ENCODE measurements at places on chromosomes 4 and X. TPM values are rescaled to one million over a fixed set of nuclear protein-coding genes. Genes with fewer than 3 reads are reported as not detected.
A peak's percentile ranks its signal among the peaks of the same experiment; 100 is the strongest.

DNA sequence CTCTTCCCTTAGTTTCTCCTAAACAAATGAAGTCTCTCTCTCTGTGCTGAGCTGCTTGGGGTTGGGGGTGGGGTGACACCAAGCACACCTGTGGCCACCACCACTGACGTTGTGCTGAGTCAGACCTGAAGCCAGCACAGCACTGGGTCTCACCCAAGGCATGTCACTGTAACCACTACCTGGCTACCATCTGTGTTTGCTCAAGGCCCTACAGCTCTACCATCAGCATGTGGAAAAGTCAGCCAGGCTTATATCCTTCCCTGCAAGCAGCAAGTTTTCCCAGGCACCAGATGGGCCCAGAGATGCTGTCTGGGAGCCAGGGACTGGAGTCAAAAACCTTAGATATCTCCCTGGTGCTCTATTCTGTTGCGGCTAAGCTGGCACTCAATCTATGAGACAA is 6.9 kb downstream of the CXCL10 start:
- H3K27ac ChIP-seq = no peak overlapping the region
- no peak for DNase-seq
- H3K27me3 ChIP-seq = peaks cover 4% of the 10 kb centered on the region

DNA sequence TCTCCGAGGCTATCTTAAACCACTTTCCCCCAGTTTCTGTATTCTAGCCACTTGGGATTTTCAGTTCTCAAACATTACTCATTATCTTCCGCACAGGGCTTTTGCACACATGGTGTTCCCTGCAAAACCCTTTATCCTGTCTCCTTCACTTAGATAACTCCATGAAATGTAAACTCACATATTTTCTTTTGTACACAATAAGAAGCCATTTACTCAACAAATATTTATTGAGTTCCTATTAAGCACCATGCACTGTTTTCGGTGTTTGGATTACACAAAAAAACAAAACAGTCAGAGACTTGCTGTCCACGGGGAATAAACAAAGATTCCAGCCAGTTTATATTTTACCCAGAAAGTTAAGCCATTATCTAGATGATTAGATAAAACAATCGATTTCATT is 42.5 kb upstream of the UNC5C start:
- H3K4me3 ChIP-seq = no peak overlapping the region
- no peaks in the 10 kb centered on the region for H3K36me3 ChIP-seq
- H3K4me1 ChIP-seq = no peaks in the 10 kb centered on the region
- H3K27ac ChIP-seq = no peak overlapping the region

Gene NCAPG
- total RNA-seq = 92.5 TPM

- H3K36me3 ChIP-seq = no peaks in the 10 kb centered on the region
- DNase-seq = no peak
Measured at GRCh38 chrX:17520016-17520615, 145.1 kb downstream of the NHS start.

DNA sequence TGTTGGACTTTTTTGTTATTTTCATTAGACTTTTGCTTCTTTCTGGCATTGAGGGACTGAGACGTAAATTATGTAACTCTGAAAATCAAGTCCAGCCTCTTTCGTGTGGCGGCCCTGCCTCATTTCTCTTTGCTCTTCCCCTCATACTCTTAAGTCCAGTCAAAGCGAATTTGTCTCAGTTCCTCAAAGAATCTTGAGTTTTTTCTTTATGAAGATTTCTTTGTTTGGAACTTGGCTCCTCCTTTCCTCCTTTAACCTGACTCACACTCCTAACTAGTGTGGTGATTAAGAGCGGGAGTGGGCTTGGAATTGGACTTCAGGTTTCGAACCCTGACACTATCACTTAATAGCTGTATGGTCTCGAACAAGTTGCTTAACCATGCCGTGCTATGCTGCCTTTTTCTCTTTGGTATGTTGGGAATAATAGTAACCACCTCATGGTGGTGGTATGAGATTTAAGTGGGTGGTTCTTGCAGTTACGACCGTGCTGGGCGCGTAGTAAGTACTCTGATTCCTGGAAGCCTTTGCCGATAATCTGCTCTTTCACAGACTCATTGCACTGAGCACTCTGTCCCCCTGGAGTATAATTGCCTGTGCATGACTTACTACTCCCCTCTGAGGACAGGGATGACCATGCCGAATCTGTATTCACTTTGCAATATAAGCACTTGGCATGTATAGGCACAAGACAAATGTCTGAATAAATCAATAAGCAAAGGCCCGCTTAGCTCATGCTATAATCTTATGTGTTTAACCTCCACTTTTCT is 19.1 kb downstream of the FNIP2 start:
- H3K36me3 ChIP-seq = no peaks in the 10 kb centered on the region
- H3K27ac ChIP-seq = no peak overlapping the region
- no peak for DNase-seq
- H3K27me3 ChIP-seq = no peaks in the 10 kb centered on the region
- peaks cover 9% of the 10 kb centered on the region for H3K4me1 ChIP-seq

GRCh38 chrX:42948723-42949657 is 171.0 kb upstream of the PPP1R2C start:
- peaks cover 69% of the 10 kb centered on the region for H3K4me1 ChIP-seq
- no peaks in the 10 kb centered on the region for H3K27me3 ChIP-seq
- H3K4me3 ChIP-seq = peak overlapping the region; percentile 26
- DNase-seq = peak; percentile 41
- H3K36me3 ChIP-seq = peaks cover 40% of the 10 kb centered on the region
- peak overlapping the region; percentile 80 for H3K27ac ChIP-seq

Gene DGKK
- total RNA-seq = not detected

GRCh38 chr4:85861064-85861765 is 386.3 kb downstream of the ARHGAP24 start:
- H3K27me3 ChIP-seq = no peaks in the 10 kb centered on the region
- no peaks in the 10 kb centered on the region for H3K4me1 ChIP-seq
- no peaks in the 10 kb centered on the region for H3K36me3 ChIP-seq
- H3K27ac ChIP-seq = no peak overlapping the region
- no peak for DNase-seq

GRCh38 chr4:87933337-87933736 is 42.2 kb upstream of the SPP1 start:
- peaks cover 4% of the 10 kb centered on the region for H3K27me3 ChIP-seq
- no peak overlapping the region for H3K4me3 ChIP-seq
- H3K27ac ChIP-seq = no peak overlapping the region
- H3K36me3 ChIP-seq = no peaks in the 10 kb centered on the region

DNA sequence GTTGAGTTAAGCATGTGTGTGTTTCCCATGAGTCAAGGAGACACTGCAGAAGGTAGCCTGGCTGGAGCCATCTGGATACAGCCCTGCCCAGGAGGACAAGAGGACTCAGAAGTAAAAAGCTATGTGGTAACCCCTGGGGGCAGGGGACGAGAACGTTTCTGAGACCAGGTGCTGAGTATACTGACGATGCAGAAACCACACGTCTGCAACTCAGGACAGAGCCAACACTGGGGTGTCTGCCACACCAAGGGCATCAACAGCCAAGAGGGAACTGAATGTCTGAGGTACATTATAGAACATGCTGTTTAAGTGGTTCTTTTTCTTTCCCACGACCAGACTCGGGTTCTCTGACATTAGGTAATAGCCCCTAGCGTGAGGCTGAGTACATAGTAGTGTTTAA is 94.1 kb upstream of the GPR34 start:
- H3K4me3 ChIP-seq = no peak overlapping the region
- no peak overlapping the region for H3K27ac ChIP-seq
- peaks cover 9% of the 10 kb centered on the region for H3K4me1 ChIP-seq
- no peaks in the 10 kb centered on the region for H3K27me3 ChIP-seq

GRCh38 chr4:80201252-80202151 is 4.2 kb downstream of the PRDM8 start:
- peaks cover 17% of the 10 kb centered on the region for H3K36me3 ChIP-seq
- peak; percentile 54 for DNase-seq
- peaks cover 36% of the 10 kb centered on the region for H3K27me3 ChIP-seq
- peak overlapping the region; percentile 54 for H3K27ac ChIP-seq
- peak overlapping the region; percentile 71 for H3K4me3 ChIP-seq
- H3K4me1 ChIP-seq = peaks cover 32% of the 10 kb centered on the region

Gene AVPR2
- not detected for total RNA-seq

Gene SMARCA5
- total RNA-seq = 45.6 TPM

Gene CPE
- total RNA-seq = not detected

GRCh38 chr4:73257651-73258435 is 755 bp downstream of the ANKRD17 start:
- no peaks in the 10 kb centered on the region for H3K27me3 ChIP-seq
- H3K27ac ChIP-seq = peak overlapping the region; percentile 100
- peak overlapping the region; percentile 99 for H3K4me3 ChIP-seq
- peaks cover 52% of the 10 kb centered on the region for H3K4me1 ChIP-seq
- peaks cover 26% of the 10 kb centered on the region for H3K36me3 ChIP-seq

DNA sequence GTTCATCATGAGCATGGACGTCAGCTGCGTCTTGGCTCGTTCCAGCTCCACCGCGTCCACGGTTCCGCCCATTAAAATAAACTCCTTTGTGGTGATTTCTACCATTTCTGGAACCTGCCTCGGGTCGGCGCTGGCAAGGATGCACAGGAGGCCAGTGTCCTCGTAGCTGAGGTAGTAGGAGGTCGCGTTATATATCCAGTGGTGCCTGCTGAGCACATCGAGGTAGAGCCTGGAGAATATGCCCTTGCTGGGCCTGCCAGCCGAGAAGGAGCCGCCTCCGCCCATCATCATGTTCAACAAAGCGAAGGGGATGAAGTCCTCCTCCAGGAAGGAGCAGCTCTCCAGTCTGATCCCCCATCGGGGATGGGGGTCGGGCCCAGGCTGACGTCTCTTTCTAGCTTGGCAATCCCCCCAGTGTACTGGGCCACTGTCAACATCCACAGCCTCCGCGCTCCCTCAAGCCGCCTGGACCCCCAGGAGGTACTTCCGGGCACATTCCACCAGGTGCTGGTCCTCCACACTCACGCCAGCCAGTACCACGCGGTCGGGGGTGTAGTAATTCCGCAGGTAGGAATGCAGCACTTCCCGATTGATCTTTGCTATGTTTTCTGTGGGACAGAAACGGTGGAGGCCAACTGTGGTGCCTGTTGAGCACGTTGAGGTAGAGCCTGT is 120.9 kb upstream of the GRID2 start:
- H3K27ac ChIP-seq = no peak overlapping the region
- H3K27me3 ChIP-seq = no peaks in the 10 kb centered on the region
- no peaks in the 10 kb centered on the region for H3K36me3 ChIP-seq

Gene LPAR4
- not detected for total RNA-seq

Gene SRPK3
- not detected for total RNA-seq

GRCh38 chr4:73019462-73020047 is 50.0 kb downstream of the COX18 start:
- no peaks in the 10 kb centered on the region for H3K4me1 ChIP-seq
- no peak overlapping the region for H3K4me3 ChIP-seq
- no peak overlapping the region for H3K27ac ChIP-seq
- H3K36me3 ChIP-seq = no peaks in the 10 kb centered on the region

DNA sequence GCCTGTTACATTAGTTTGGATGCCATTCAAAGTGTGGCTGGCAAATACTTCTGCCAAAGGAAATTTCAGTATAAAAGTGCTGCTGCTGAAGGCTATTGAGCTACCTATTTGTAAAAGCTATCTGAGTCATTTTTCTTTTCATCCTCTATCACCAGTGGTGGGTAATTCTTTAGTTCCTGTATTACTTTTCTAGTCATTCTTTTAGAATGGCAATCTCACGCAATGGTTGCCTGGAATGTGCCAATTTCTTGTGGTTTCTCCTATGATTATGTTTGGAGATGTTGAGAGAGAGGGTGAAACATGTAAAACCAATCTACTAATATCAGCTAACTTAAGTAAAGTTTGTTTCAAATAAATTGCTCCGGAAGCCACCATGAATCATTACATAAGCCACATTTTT is 685.0 kb downstream of the RAPGEF2 start:
- no peaks in the 10 kb centered on the region for H3K36me3 ChIP-seq
- no peak overlapping the region for H3K4me3 ChIP-seq
- no peaks in the 10 kb centered on the region for H3K27me3 ChIP-seq
- H3K27ac ChIP-seq = no peak overlapping the region
- no peak for DNase-seq

DNA sequence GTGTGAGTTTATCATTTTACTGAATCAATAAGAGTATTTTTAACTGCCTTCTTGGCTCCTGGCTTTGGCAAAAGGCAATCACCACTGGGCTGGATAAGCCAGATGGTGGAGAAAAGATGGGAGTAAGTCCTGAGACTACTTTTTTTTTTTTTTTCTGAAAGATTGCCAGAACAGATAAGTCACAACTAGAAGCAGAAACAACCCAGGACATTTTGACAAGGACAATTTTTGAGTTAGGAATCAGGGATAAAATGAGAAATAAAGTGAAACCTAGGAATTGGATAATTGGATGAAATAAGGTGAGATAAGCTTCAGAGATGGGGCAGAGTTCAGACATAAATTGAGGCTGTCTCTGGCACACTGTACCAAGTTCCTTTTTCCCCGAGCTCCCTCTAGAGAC is 471.0 kb downstream of the KLHL13 start:
- H3K27me3 ChIP-seq = no peaks in the 10 kb centered on the region
- H3K4me1 ChIP-seq = no peaks in the 10 kb centered on the region
- no peak overlapping the region for H3K27ac ChIP-seq

Gene CFAP99
- total RNA-seq = not detected

Gene NUDT10
- total RNA-seq = 0.99 TPM

GRCh38 chr4:6887591-6888371 is 21.8 kb upstream of the TBC1D14 start:
- peaks cover 22% of the 10 kb centered on the region for H3K4me1 ChIP-seq
- DNase-seq = no peak
- no peak overlapping the region for H3K4me3 ChIP-seq
- H3K36me3 ChIP-seq = peaks cover 22% of the 10 kb centered on the region
